ENCODE measurements at places on chromosomes 7 and 10.

GRCh38 chr10:78749898-78750297, 318.9 kb upstream of the ZMIZ1 start:
- no peak for DNase-seq

DNA sequence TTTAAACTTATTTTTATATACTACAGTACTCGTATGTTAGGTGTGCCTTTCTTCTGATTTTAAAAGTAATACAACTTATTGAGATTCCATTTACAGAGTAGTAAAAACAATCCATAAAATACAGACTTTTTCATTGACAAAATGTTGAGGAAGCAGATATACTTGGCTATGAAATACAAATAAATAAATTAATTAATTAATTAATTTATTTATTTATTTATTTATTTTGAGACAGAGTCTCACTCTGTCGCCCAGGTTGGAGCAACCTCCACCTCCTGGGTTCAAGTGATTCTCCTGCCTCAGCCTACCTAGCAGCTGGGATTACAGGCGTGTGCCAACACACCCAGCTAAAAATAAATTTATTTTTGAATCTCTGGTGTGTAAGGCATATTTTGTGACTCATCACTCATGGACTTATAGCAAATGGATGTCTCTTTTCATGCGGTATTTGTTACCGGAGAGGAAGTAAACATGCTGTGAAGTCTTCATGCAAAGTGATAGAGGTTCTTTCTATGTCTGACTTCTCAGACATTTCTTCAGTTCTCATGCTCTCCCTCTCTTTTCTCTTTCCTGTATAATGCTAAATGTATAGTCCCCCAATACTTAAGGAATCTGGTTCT, 20.2 kb upstream of the SRPK2 start:
- DNase-seq, result no peak

DNA sequence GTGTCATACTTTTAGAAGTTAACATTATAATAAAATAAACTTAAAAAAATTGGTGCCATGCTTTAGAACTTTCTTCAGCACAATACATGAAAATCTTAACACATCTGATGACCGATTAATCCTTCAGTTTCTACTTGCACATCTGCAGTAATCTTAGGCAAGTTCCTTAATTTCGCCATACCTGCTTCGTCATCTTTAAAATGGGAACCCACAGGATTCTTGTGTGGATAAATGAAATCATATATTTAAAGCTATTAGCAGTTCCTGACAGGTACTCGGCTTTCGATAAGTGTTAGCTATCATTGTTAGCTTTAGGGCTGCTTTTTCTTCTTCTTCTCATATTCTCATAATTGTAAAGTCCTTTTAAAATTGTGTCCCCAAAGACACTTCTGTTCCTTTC, 907 bp upstream of the VPS50 start:
- DNase-seq, result no peak

- DNase-seq, result no peak
Measured at GRCh38 chr10:109934958-109935793, 11.9 kb upstream of the XPNPEP1 start.

- no peak for DNase-seq
Measured at GRCh38 chr10:101938305-101939007, 94.9 kb upstream of the KCNIP2 start.

All from cerebellar nuclear complex (tissue), 1 donor.